Choroid plexus epithelial cell (primary cell): ENCODE measurements at places on chromosomes 2 and 18.

DNA sequence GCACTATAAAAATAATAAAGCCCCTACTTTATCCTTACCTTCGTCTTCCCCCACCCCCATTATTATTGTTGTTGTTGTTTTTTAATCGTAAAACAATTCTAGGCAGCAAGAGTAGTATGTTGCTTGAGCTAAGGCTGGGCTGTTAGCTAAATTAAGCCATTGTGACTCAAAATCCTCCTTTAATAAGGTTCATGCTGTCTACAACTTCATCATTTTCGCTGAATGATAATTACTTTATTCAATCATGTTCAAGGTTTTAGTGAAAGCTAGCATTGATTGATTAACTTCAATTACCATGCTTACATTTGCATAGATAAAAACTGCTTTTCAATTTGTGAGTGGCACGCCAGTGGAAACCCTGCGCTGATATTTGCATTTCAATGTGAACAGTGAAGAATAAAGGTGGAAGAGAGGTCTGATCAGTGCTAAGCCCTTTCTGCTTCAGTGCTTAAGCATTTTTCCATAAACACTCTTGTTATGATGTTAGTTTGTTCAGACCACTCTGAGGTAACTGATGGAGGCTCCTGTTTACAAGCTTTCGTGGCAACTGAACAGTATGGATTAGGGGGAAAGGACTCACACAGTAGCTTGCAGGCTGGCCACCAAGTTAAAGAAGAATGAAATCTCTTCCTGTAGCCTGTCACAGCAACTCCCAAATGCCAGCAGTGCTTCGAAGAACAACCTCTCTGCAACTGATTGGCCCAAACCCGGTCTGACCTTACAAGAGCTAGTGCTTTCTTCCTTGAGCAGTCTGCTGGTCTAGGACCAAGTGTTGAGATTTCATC, 156.8 kb downstream of the GPD2 start:
- DNase-seq: no peak

DNA sequence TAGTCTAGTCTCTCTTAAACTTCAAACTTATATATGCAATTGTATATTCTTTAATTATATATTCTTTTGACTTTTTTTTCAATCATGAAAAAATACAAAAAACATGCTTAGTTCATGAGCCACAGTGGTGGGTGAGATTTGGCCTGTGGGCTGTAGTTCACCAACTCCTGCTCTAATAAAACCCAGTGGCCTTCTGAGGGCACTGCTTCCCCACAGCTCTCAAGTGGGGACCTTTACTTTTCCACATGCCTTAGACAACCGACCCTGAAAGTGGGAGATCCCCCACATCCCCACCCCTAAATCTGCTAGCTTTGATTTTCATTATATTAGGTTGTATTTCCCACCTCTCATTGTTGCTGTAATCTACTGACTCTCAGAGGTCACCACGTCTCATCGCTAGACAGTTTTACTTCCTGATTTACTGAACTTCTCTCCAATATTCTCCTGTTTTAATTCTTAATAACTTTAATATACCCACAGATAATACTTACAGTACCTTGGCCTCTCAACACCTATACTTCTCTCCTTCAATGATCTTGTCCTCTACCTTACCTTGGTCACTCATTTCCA, 57.3 kb downstream of the ROCK1 start:
- no peak for DNase-seq

DNA sequence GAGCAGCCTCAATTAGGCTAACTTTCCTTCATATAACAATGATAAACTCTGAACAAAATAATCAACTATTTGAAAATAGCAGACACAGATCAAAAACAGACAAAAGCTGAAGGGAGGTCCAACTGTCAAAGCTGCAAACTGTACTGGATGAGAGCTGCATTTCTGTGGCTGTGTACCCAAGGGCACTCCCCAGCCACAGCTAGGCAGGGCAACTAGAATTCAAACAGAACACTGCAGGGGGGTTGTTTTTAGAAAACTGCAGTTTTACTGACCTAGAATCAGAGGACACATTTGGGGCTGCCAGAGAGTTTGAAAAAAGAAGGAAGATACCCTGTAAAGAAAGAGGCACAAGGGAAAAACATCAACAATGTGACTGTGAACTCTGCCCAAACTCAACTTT, 56.8 kb downstream of the SMAD2 start:
- peak; percentile 19 for DNase-seq

DNA sequence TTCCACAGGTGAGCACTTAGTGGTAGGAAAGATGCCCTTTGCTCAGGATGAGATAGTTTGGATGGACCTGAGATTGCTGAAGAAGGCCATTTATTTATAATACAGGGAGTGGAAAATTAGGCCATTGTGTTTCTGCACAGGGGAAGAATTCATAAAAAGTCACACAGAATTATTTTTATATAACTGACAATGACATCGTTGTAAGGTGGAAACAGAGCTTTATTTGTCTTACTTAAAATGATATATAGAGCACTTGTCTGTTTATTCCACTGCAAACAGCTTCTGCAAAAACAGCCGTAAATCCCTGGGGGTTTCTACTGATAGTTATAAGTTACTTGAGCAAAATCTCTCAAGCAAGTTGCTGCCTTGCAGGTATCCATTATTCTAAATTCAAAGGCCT, 158.1 kb upstream of the ZNF521 start:
- no peak for DNase-seq

DNA sequence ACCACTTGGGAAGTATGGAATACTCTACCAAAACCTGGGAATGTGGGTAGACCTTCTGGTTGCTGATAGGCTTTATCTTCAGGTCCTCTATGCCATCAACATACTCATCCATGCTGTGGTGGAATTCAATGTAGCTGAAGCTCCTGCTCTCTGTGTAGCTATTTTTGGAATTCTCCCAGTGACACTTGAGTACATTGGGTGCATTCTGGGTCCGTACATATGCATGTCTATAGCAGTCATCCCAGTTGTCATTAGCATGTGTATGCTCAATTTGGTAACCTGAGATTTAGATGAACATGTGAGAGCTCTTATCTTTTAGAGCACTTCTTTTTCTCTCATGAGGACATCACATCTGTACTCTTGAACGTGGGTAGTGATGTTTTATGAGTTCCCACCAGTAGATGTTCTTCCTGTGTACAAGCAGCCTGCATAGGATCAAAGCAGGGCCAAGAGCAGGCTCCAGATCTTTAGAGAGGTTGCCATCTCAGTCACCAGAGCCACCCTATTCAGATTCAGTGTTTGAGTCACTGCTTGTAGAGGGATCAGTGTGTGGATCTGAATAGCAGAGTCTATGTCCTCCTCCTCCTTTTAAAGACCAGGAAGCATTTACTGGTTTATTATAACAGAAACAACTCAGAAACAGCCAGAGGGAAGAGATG, 65.9 kb downstream of the MGAT5 start:
- no peak for DNase-seq

GRCh38 chr2:171762879-171763573, 75.8 kb downstream of the DYNC1I2 start:
- DNase-seq: peak; percentile 57

DNA sequence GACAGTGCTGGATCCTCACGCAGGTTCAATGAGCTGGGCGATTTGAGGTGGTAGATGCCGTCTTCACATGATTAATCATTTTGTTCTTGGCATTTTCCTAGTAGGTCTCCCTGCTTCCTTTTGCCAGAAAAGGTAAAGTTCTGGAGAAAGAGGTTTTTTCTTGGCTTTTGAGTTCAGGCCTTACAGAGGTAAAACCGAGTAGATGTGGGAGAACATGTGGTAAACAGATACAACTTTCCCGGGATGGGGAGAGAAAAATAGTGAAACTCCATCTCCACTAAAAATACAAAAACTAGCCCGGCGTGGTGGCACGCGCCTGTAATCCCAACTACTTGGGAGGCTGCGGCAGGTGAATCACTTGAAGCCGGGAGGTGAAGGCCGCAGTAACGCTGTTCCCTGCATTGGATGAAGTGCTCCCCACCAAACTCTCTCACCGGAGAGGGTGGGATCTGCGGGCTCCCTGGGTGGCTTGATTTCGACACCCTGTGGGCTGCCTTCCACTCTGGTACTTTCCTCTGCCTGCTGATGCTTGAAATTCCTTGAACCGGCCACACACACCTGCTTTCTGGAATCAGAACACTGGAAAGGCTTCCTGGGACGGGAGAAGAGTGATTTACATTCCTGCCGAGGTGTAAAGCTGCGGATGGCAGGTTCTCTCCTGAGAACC, 88.8 kb downstream of the ACTR3 start:
- no peak for DNase-seq

GRCh38 chr18:22314420-22314819, 103.3 kb downstream of the CTAGE1 start:
- DNase-seq: peak; percentile 95

GRCh38 chr2:41698678-41699422, 349.0 kb upstream of the PKDCC start:
- DNase-seq: peak; percentile 33

GRCh38 chr18:3442919-3443318, 7.1 kb upstream of the TGIF1 start:
- no peak for DNase-seq

GRCh38 chr2:206075113-206075512, 10.9 kb downstream of the INO80D start:
- no peak for DNase-seq

DNA sequence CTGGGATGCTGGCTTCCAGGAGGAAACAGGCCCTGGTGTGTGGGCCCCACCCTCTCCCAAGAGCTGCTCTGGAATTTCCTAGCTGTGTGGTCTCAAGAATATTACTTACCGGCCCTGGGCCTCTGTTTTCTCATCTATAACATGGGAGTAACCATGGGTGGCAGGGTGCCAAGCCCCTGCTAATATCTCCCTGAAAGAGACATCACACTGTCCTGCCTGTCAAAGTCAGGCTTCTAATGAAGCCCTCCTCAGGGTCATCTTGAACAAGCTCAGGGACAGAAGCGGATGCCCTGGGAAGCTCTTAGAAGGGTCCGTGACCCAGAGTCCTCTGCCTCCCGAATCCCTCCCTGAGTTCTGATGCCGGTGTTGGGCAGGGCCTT, 173.2 kb upstream of the HDAC4 start:
- no peak for DNase-seq

DNA sequence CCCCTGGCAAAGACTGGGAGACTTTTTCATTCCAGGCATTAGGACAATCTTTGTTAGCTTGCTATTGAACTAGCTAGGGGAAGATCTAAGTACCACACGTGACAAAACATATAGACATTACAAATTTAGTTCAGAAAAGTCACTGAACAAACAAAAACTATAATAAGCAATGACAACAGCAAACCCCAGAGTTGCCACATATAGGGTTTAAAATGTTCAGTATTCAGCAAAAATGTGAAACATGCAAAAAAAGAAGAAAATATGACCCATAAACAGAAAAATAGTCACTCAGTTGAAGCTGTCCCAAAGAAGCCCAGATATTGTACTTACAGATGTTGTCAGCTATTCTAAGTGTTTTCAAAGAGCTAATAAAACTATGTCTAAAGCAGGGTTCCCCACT, 431.1 kb upstream of the CDH2 start:
- DNase-seq: peak; percentile 24

GRCh38 chr2:99420751-99421299, 69.0 kb downstream of the REV1 start:
- peak; percentile 42 for DNase-seq

DNA sequence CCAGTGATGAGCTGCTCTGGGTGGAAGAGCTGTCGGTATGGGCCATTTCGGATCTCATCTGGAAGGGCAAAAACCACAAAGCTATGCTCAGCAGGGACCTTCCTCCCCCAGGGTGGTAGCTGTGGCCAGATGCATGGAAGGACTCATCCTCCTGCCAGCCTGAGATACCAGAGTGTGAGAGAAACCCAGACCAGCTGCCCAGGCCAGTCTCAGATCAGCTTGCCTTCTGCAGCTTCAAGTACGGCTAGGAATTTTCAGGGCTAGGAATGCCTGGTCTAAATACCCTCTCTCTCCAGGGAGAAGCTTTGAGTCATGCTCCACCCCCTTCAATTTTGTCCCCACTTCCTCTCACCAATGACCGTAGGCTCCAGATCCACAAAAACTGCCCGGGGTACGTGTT, 1.4 kb upstream of the TUBA4B start:
- no peak for DNase-seq

- peak; percentile 50 for DNase-seq
These were observed 405.0 kb downstream of the XIRP2 start for GRCh38 chr2:167293172-167293781.

- DNase-seq: no peak
These were observed 2100.9 kb upstream of the CELF4 start for GRCh38 chr18:39666541-39666940.

DNA sequence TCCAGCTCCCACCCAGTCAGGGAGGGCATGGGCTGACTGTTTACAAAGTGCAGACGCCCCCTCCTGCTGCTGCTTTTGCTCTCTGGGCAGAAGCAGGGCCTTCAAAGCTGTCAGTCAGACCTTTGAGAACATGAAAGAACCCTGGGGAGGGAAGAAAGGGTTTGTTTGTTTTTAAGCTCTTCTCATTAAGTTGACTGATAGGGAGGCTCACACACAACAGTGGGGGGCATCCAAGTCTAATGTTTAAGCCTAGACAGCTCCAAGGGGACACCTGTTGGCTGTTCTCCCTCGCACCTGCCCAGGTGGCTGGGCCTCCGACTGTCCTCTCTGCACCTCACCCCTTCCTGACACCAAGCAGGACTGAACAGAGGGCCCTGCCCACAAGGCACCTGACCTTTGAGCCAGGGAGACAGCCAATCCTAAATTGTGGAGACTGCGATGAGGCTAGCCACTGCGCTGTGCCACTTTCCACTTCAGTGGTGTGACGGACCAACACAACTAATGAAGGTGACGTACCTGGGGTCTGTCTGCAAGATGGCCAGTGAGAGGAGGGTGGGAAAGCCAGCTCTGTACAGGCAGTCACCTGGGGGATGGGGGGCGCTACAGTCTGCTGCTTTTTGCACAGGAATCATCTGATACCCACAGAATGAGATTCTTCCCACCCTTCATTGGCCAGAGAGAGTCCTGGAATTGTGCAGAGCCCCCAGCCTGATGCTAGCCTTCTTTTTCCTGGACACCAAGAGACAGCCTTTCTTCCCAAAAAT, 16.3 kb downstream of the ST6GAL2 start:
- DNase-seq: no peak

DNA sequence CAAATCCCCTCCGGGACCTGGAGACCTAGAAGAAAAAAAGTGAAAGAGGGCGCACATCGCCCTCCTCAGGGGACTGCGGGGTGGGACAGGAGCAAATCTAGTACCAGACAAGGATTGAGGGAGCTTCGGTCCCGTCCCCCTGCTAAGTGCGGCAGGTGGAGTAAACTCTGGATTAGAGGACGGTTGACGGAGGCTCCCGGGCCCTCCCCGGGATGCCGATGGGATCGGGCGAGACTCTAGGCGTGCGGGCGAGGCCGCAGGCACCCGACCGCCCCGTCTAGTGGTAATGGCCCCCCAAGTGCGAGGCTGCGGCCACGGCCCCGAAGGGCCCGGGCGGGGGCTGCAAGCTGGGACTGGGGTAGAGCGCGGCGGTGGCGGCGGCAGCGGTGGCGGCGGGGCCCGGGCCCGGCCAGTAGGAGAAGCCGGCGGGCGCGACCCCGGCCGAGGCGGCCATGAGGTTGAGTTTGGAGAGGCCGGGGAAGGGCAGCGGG, 3.5 kb downstream of the FEV start:
- no peak for DNase-seq

GRCh38 chr2:145267451-145267850, 747.5 kb upstream of the ZEB2 start:
- DNase-seq: no peak

GRCh38 chr2:30239986-30240752, 8.8 kb downstream of the LBH start:
- no peak for DNase-seq

GRCh38 chr18:11809895-11810294, 41.3 kb upstream of the CHMP1B start:
- no peak for DNase-seq

GRCh38 chr2:188620916-188621315, 329.2 kb downstream of the GULP1 start:
- no peak for DNase-seq

GRCh38 chr2:120587997-120588336, 147.7 kb upstream of the GLI2 start:
- DNase-seq: no peak

- DNase-seq: no peak
These were observed 183.5 kb upstream of the OSR1 start for GRCh38 chr2:19541884-19542283.
